ENCODE measurements at places on chromosomes 6 and 20.

GRCh38 chr20:61570646-61571195 is 318.7 kb downstream of the CDH4 start:
- DNase-seq, result no peak

- no peak for DNase-seq
Observed at GRCh38 chr6:140237251-140237650, 862.8 kb upstream of the CITED2 start.

DNA sequence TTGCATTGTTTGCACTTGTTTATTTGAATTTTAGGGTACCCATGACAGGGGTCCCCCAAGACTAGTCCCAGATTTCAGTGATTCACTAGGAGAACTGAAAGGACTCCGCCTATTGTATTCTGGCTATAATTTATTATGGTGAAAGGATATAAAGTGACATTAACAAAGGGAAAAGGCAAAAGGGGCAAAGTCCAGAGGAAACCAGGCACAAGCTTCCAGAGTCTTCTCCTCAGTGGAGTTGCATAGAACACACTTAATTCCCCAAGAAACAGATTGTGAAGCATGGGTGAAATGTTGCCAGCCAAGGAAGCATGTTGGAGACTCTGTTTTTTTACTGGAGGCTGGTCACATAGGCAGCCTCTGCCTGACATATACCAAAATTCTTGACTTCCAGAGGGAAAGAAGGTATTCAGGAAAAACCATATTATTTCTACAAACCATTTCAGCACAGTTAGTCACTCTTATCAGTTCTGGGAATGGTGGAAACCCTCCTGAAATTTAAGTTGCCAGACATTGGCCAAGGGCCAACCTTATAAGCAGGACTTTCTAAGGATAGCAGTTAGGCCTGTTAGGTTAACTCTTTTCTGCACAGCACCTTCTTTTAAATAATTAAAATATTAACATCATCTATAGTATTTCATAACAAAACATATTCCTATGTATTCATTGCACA is 71.8 kb downstream of the FIG4 start:
- DNase-seq, result no peak

GRCh38 chr20:37095108-37095598 is 644 bp downstream of the RBL1 start:
- no peak for DNase-seq

GRCh38 chr20:23381876-23382275 is 19.9 kb downstream of the GZF1 start:
- DNase-seq, result no peak

DNA sequence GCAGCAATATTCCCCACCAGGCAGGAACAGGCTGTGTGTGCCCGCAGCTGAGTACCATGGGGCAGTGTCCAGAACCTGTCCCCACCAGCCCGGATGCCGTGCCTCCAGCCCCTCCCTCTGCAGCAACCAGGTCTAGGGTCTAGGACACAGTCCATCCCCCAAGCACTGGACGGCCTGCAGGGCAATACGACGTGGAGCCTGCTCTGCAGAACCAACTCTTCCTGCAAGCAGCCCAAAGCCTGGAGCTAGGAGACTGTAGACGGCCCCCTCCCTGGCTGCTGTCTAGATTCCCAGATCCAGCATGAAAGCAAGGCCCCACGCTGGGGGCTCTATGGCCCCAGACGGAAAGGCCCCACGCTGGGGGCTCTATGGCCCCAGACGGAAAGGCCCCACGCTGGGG is 128.2 kb upstream of the AFDN start:
- DNase-seq, result no peak

- peak; percentile 57 for DNase-seq
Observed at GRCh38 chr6:158605266-158605878, 39.2 kb downstream of the DYNLT1 start.

GRCh38 chr6:150641398-150642139 is 41.9 kb downstream of the PLEKHG1 start:
- no peak for DNase-seq

GRCh38 chr6:21678990-21679389 is 85.4 kb downstream of the SOX4 start:
- no peak for DNase-seq

DNA sequence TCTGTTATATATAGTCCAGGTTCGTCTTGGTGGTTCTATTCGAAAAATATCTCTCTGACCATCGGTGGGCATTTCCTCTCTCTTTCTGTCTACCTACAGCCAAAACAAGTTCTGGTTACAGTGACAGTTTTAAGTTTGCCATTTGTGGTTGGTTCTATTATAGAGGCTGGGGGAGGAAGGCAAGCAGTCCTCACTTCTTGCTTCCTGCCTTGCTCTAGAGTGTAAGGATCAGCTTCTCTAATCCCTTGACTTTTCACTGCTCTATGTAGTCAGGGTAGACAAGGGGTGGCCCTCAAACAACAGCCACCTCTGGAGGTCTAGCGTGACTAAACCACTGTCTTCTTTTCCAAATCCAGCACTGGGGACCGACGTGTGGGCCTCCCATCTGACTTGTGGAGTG is 16.1 kb downstream of the E2F3 start:
- no peak for DNase-seq

DNA sequence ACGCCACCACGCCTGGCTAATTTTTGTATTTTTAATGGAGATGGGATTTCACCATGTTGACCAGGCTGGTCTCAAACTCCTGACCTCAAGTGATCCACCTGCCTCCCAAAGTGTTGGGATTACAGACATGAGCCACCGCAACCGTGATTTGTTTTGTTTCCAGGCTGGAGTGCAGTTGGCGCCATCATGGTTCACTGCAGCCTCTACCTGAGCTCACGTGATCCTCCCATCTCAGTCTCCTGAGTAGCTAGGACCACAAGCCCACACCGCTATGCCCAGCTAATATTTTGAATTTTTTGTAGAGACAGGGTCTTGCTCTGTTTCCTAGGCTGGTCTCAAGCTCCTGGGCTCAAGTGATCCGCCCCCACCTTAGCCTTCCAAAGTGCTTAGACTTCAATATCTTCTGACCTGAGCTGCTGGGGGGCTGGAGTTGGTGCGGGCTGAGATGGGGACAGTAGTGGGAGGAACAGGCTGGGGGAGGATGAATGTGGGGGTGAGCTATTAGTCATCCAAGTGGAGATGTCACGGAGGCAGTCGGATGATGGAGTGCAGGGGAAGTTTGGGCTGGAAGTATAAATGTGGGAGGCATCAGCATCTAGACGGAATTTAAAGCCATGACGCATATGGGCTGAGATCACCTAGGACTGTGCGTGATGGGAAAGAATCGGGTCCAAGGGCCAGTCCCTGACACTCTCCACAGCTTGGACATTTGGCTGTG is 23.1 kb upstream of the ZMYND8 start:
- no peak for DNase-seq

DNA sequence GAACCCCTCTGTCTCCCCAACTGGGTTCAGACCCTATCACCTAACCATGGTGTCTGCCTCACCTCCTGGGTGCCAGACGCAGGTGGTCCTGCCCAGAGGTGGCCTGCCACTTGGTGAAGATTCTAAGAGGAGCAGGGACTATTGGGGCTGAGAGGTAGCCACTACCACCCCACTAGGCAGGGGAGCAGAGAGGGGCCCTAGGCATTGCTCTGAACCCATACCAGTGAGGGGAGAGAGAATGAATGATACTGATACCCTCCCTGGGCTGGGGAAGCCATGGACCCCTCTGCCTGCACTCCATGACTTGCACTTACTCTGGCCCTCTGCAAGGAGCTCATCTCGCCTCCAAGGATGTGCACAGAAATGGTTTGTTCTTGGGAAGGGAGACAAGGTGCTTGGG is 31.7 kb upstream of the SPDEF start:
- no peak for DNase-seq

GRCh38 chr6:165052561-165053480 is 256.6 kb downstream of the C6orf118 start:
- DNase-seq, result no peak

DNA sequence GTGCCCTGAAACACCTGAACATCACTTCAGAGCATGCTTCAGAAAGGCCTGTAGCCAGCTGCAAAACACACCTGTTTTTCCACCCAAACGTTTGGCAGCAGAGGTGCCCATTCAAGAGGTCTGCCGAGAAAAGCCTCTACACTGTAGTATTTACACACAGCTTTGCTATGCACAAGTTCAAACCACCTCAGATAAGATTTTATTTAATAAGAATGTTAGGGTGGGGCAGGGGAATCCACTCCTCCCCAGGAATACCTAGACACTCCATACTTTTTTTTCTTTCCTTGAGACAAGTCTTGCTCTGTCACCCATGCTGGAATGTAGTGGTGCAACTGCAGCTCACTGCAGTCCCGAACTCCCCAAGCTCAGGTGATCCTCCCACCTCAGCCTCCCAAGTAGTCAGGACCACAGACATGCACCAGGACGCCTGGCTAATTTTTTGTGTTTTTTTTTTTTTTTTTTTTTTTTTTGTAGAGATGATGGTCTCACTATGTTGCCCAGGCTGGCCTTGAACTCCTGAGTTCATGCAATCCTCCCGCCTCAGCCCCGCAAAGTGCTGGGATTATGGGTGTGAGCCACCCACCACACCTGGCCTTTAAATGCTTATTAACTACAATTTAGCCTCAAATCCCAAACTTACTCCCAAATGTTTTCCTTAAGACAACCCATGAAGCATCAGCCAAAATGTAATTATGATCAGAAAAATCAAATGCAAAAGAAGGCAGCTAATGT is 9.7 kb downstream of the MRPL14 start:
- no peak for DNase-seq

DNA sequence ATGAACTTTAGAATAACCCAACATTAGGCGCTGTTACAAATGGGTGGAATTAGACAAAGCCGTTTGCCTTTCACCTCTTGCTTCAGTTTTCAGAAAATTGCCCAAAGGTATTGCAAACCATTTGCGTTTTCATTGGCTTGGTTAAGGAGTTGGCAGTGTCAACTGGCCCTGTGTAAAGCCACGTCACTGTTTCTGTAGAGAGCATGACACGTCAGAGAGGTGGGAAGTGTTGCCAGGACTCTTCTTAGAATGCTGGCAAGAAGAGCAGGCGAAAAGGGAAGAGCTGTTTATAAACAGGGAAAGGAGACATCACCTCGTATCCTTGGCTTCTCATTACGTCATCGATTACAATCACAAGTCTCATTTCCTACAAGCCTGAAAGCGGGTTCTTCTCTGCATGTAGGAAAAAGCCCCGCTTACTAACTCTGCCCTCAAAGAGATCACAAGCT is 4.2 kb upstream of the IRF4 start:
- no peak for DNase-seq

GRCh38 chr20:12061466-12061865 is 143.8 kb downstream of the BTBD3 start:
- no peak for DNase-seq

DNA sequence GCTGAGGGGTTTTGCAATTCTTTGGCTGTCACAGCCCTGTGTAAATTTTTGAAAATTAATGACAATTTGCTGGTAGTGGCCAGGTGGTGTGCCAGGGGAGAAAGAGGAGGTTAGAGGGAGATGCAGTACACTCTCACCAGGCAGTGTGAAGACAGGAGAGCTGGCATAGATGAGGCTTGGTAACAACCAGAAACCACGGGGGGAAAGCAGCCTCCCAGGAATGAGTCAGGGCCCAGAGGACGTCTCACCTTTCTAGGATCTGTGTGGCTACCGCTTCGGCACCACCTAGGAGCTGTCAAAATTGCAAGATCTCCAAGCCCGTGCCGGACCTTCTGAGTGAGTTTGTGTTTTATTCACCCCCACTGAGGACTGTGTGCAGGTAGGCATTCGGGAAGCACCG is 171.4 kb downstream of the PACRG start:
- no peak for DNase-seq

DNA sequence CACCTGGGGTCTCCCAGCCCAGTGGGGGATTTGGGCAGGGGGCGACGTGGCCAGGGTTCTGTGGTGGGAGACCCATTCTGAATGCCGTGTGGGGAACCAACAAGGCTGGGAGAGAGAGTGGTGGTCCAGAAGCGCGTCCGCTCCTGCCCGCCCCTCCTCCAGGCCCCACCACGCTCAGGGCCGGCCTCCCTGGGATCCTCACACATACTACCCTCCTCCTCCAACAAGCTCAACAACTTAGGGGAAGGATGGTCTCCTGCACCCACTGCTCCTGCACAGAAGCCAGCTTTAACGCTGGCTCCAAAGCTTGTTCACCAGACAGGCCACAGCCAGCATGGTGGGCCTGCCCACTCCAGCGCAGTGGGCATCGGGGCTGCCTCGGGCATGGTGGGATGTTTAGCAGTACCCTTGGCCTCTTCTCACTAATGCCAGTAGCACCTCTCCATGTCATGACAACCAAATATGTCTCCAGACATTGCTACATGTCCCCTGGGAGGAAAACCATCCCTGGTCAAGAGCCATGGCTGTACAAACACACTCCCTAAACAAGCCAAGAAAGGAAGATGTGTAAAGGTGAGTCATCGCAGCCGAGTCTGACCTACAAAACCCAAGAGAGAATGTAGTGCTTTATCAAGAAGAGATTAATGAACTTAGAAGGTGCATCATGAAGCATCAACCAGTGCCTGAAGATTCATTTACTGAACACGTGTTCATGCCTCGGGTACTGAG is 75.7 kb downstream of the BMP7 start:
- no peak for DNase-seq

DNA sequence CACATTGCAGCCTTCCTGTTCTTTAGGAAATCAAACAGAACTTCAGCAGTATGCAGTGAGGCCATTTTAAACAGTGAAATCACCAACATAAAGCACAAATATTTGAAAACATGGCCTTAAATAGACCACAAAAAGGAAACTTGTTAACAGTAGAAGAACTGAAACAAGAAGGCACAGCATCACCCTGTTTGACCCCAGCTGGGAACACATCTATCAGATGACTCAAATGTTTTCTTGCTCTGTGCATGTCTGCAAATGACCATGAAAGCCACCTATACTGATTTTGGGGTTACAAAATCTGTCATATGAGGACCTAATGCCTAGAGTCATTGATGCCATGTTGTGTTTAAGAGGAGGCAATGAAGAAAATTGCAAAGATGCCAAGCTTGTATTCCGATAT is 123.8 kb upstream of the ADGRF1 start:
- no peak for DNase-seq

DNA sequence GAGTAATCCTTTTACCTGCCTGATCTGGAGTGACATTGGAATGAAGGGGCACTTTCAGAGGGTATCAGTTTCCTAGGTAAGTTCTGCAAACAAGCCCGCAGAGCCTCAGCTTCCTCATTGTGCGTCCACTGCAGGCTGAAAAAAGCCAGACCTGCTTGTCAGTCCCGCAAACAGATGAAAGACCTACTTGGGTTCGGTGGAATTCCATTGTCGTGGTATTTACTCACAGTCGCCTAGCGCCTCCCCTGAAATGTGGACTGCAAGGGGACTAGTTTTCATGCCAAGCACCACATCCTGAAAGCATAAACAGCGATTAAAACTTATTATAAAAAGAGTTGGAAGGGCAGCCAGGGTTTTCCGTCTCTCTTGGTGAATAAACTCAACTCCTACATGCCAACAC is 121.5 kb downstream of the PAX1 start:
- DNase-seq, result no peak

DNA sequence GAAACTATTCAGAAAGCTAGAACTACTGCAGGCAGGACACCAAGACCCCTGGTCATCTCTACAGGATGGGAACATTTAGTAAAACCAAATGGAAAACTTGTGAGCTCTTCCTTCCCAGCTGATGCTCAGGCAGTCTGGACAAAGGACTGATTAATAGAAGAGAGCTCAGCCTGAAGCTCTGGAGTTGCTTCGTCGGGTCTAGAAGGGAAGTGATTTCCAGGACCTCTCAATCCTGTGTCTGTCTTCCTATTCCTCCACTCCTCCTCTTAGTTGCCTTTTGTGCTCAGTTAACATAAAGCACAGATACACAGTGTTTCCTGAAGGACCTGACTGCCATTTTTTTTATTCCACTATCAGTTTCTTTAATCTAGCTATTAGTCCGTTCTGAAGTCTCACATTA is 54.2 kb downstream of the SLC35F1 start:
- no peak for DNase-seq

- DNase-seq, result no peak
Observed at GRCh38 chr6:155493026-155493693, 37.5 kb upstream of the NOX3 start.
